ENCODE measurements at places on chromosomes 1 and 21.

GRCh38 chr21:39852021-39852721 lies 15.1 kb upstream of the PCP4 start:
- H3K4me3 ChIP-seq: no peak overlapping the region
- no peaks in the 10 kb centered on the region for H3K36me3 ChIP-seq
- DNase-seq: no peak
- peaks cover 6% of the 10 kb centered on the region for H3K4me1 ChIP-seq
- H3K27me3 ChIP-seq: no peaks in the 10 kb centered on the region

DNA sequence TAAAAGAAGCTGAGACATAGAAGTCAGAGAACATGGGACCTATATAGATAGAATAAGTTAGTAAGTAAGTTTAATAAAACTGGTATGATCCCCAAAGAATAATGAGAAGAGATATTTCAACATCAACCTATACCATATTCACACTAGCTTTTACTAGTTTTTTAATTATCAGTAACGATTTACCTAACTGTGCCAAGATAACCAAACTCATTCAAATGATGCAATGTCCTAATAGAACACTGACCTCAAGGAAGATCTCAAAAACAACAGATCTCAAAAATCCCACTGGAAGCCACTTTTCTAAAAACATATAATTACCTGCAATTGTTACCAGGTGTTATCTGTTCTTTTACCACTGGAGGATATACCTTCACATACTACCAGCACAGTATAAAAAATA lies 38.7 kb downstream of the ANKRD13C start:
- DNase-seq: no peak

GRCh38 chr1:10791105-10791951 lies 5.1 kb downstream of the CASZ1 start:
- H3K27ac ChIP-seq: peak overlapping the region; percentile 20
- DNase-seq: no peak
- no peaks in the 10 kb centered on the region for H3K36me3 ChIP-seq

DNA sequence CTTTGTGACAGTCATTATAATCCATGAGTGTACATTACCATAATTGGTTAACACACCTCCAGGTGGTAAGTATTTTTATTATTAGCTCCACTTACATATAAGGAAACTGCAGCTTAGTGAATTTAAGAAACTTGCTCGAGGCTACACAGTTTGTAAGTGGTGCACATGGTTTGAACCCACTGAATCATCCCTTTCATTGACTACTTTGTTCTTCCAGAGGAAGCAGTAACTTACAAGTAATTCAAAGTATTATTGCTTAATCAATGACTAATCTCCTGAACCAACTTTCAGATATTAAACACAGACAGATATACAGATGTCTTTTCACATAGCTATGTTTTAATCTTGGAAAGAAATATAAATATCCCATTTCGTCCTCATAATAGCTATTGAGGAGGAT lies 18.7 kb upstream of the CLDN8 start:
- H3K4me3 ChIP-seq: no peak overlapping the region
- no peaks in the 10 kb centered on the region for H3K27me3 ChIP-seq
- no peak overlapping the region for H3K27ac ChIP-seq

DNA sequence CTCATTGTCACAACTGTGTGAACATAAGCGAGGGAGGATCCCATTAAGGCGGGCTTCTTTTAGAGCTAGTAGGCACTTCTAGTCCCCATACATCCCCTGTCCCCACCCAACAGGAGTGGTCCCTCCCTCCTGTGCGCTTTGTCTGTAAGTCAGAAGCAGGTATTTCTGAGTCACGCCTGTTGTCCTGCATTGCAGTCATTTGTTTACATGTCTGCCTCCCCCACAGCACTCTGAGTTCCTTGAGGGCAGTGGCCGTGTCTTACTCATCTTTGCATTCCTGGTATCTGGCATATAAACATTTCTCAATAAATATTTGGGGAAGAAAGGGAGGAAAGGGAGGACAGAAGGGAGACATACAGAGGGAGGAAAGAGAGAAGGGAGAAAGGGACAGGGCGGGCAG lies 40.3 kb downstream of the PLEKHA6 start:
- H3K36me3 ChIP-seq: no peaks in the 10 kb centered on the region
- H3K27me3 ChIP-seq: no peaks in the 10 kb centered on the region

DNA sequence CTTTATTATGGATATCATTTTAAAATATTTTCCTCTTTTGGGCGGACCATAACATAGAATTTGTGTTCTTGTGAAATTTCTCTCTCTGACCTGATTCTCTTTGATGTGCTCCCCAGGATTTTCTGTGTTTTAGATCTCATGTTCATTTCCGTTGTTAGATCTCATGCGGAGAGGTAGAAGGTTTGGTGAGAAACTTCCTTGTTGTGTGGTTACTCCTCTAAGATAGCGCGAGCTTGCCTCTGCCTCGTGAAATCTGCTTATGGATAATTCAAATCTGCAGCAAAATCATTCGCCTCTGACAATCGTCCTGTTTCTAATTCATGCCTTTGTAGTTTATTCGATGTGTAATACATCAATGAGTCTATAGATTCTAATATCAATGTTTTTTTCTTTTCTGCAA lies 580.4 kb downstream of the USP25 start:
- no peaks in the 10 kb centered on the region for H3K27me3 ChIP-seq
- H3K4me1 ChIP-seq: peaks cover 4% of the 10 kb centered on the region

DNA sequence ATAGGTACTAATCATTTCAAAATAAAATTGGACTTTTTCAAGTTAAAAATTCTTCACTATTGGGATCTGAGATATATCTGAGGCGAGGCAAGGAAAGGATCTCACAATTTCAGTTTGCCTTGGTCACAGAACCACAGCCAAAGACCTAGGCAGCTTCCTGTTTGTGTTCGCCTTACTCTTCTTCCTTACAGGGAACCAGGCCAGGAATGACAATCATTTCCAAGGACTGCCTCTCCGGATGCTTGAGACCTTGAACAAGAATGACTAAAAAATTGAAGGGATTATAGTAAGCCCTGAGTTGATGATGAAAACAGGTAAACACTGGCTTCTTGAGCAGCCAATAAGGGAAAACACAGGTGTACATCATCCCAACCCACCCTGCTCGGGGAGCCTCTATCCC lies 35.2 kb upstream of the SERBP1 start:
- H3K27me3 ChIP-seq: no peaks in the 10 kb centered on the region
- H3K4me1 ChIP-seq: peaks cover 36% of the 10 kb centered on the region
- H3K27ac ChIP-seq: no peak overlapping the region
- H3K4me3 ChIP-seq: no peak overlapping the region

- no peaks in the 10 kb centered on the region for H3K27me3 ChIP-seq
- no peak overlapping the region for H3K4me3 ChIP-seq
- no peak overlapping the region for H3K27ac ChIP-seq
- DNase-seq: no peak
Observed at GRCh38 chr1:40226192-40226591, 21.5 kb upstream of the TMCO2 start.

- H3K27me3 ChIP-seq: no peaks in the 10 kb centered on the region
- H3K27ac ChIP-seq: peak overlapping the region; percentile 81
- peaks cover 29% of the 10 kb centered on the region for H3K36me3 ChIP-seq
- DNase-seq: peak; percentile 84
Observed at GRCh38 chr1:18913065-18913835, 10.9 kb upstream of the ALDH4A1 start.

GRCh38 chr1:218476385-218476784 lies 131.2 kb downstream of the TGFB2 start:
- H3K36me3 ChIP-seq: no peaks in the 10 kb centered on the region
- no peak for DNase-seq
- H3K4me1 ChIP-seq: peaks cover 46% of the 10 kb centered on the region
- no peak overlapping the region for H3K4me3 ChIP-seq
- H3K27ac ChIP-seq: no peak overlapping the region
- no peaks in the 10 kb centered on the region for H3K27me3 ChIP-seq

- H3K4me1 ChIP-seq: no peaks in the 10 kb centered on the region
- no peaks in the 10 kb centered on the region for H3K36me3 ChIP-seq
- no peak overlapping the region for H3K4me3 ChIP-seq
- no peak overlapping the region for H3K27ac ChIP-seq
Observed at GRCh38 chr1:62406576-62406975, 30.3 kb upstream of the USP1 start.

DNA sequence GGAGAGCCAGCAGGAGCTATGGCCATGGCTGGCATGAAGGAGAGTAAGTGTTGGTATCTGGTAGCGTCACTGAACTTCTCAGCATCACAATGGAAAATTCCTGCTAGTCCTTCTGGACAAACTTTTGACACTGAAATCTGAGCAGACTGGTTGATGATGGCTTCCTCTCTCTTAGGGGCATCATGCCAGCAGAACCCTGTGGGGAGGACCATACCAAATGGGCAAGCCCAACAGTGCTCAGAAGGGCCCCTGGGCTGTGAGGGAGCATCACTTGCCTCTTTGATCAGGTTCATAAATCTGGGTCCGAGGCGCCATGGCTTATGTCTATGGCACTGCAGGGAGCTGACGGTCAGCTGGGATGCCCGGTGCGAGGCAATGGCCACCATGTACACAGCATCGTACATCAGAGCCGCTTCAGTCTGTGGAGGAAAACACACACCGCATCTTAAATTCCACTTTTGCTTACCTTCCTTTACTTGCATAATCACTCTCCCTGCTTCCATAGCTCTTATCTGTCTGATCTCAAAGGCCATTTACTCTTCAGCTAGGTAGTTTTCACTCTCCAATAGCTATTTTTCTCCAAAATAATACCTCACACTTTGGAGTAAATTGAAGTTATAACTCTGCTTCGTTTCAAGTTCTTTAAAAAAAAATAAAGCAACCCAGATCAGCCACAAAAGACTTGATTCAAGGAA lies 297.1 kb downstream of the GRIK1 start:
- DNase-seq: no peak
- H3K27ac ChIP-seq: no peak overlapping the region
- H3K4me3 ChIP-seq: no peak overlapping the region
- H3K36me3 ChIP-seq: no peaks in the 10 kb centered on the region
- no peaks in the 10 kb centered on the region for H3K4me1 ChIP-seq
- no peaks in the 10 kb centered on the region for H3K27me3 ChIP-seq

All from left ventricle myocardium inferior (tissue), 1 donor.